Activated T-helper 17 cell treated with anti-CD3 and anti-CD28 coated beads, Interleukin-2, amount 50 U/mL, for 72 hours (primary cell): ENCODE measurements at places on chromosomes 4 and X.

GRCh38 chr4:144384408-144384807 lies 243.9 kb upstream of the GYPA start:
- no peak for ATAC-seq

GRCh38 chr4:26150948-26151347 lies 169.9 kb upstream of the RBPJ start:
- peak; percentile 94 for ATAC-seq

- ATAC-seq = no peak
Measured at GRCh38 chr4:83716874-83717273, 181.0 kb downstream of the GPAT3 start.

- no peak for ATAC-seq
Measured at GRCh38 chr4:177041356-177041755, 248.6 kb upstream of the VEGFC start.

GRCh38 chr4:100679926-100680325 lies 162.1 kb upstream of the EMCN start:
- no peak for ATAC-seq
